ENCODE measurements at places on chromosomes 16 and 17.

DNA sequence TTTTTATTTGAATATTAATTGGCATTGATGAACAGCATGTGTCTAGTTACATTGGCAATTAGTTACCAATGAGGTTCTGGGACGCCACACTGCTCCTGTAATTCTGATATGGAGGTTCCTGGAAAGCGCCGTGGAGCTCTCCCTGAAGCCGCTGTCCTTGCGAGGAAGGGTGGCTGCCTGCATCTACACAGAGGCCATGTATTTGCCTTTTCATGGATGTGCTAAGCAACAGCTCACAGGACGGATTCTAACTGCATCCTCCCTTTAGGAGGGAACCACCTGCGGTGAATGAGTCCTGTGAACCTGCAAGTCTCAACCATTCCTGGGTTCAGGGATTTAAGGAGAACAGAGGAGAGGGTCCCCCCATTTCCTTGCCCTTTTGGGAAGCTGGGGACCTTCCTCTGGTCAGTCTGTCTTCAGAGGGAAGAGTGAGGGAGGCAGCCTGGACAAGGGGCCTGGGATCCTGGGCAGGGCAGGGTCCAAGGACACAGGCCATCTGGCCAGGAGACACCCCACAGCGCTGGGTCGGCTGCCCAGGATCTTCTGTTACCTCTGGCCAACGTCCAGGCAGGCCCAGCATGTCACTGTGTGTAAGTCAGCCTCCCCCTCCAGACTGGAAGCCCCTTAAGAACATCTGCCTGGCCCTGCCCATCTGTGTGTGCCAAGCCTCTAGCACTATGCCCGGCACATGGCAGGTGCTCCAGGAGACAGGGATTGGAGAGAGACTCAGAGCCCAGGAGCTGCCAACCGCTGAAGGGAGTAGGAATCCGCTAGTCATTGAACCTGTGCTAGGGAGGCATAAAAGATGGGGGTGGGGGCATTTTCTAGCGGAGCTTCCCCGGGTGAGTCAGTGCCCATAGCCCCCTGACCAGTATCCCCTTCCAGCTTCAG is 314.1 kb upstream of the TNRC6C start:
- no peak for DNase-seq

DNA sequence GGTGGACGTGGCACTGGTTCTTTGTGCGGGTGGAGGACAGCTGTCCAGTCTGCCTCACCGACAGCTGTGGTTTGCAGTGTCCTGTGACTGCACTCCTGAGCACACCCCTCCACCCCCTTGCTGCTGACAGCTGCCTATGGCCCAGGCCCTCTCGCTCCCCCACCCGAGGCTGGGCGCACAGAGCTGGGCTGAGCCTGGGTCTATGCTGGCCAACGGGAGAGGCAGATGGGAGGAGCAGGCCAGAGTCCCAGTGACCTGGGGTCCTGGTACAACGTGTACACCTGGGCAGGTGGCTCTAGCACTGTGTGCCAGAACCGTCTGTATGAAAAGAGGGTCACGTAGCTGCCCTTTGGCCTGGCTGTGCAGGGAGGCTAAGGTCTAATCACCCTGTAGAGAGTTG is 30.5 kb downstream of the BAIAP2 start:
- DNase-seq, result no peak

DNA sequence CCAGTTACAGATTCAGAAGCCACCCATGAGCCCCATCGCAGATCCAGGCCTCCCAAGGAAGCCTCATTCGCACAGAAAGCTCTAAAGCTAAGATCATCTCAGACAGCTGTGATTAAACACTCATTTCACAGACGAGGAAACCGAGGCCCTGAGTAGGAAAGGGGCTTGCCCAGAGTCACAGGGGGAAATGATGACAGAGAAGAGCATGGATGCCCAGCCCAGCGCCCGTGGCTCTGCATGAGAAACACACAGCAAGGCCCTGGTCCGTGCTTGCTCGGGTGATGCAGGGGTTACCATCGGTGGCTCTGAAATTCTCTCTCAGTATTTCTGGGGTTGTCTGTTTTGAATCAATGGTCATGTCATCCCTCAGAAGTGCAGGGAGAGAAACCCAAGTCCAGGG is 109.6 kb downstream of the C16orf78 start:
- no peak for DNase-seq

GRCh38 chr16:86337581-86338402 is 172.5 kb upstream of the FOXF1 start:
- DNase-seq, result no peak

GRCh38 chr17:15334266-15334665 is 7.1 kb downstream of the TEKT3 start:
- DNase-seq, result no peak

Measured in COLO829 (cell line).